ENCODE measurements at places on chromosomes 13 and 19.

DNA sequence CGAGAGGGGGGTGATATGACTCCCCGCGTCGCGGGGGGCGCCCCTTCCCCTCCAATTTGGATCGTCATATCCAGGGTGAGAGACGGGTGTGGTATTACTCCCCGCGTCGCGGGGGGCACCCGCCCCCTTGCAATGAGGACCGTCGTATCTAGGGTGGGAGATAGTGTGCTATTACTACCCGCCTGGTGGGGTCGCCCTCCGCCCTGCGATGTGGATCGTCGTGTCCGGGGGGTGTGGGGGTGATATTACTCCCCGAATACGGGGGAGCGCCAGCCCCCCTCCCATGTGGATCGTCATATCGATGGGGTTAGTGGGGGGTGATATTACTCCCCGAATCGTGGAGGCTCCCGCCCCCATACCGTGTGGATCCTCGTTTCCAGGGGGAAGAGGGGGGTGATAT, 29.2 kb upstream of the RGCC start:
- DNase-seq: peak; percentile 29

DNA sequence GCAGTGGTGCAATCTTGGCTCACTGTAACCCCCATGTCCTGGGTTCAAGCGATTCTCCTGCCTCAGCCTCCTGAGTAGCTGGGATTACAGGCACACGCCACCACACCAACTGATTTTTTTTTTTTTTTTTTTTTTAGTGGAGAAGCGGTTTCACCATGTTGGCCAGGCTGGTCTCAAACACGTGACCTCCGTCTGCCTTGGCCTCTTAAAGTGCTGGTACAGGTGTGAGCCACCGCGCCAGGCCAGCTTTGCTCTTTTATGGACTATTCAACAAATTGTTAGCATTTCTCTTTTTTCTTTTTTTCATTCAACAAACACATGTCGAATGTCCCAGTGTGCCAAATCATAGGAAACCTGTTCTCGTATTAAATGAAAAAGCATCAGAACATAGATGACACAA, 99.6 kb downstream of the INSR start:
- DNase-seq: no peak

- no peak for DNase-seq
These were observed 11.5 kb upstream of the CCDC97 start for GRCh38 chr19:41298348-41298964.

DNA sequence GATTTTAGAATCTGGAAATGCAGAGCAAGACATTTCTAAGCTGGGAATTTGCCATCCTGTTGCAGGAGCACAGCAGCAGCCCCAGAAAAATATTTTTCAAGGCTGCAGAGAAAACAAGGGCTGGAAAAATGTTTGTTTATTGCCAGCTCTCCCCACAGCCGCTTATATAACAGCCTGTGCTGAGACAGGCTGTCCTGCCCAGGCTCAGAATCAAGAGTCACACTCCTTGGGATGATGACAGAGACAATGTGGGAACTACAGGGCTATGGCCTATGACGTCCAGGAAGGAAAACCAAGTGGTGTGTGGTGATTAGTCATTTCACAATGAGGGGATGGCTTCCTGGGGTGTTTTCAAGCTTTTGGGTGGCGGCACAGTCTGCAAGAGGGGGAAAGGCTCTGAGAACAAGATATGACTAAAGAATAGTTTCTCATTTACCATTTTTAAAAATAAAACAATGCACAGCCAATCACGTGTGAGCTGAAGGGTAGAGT, 136.3 kb upstream of the SERP2 start:
- peak; percentile 31 for DNase-seq

- DNase-seq: no peak
These were observed 6.2 kb downstream of the ELOF1 start for GRCh38 chr19:11552666-11553372.

Measured in hypothalamus (tissue), 51 donors.